ENCODE measurements at places on chromosomes 11 and 22. TPM values are rescaled to one million over a fixed set of nuclear protein-coding genes. Genes with fewer than 3 reads are reported as not detected.

The SCGB1D2 gene
- 1.6 TPM for total RNA-seq

The ANO1 gene
- 7.7 TPM for total RNA-seq

The DDX10 gene
- total RNA-seq = 11.7 TPM

The TMEM191B gene
- 0.74 TPM for total RNA-seq

GRCh38 chr11:46362156-46363030, 15.1 kb downstream of the DGKZ start:
- DNase-seq = peak; percentile 19

- no peak for DNase-seq
These were observed 14.5 kb downstream of the PHLDB1 start for GRCh38 chr11:118621784-118622375.

DNA sequence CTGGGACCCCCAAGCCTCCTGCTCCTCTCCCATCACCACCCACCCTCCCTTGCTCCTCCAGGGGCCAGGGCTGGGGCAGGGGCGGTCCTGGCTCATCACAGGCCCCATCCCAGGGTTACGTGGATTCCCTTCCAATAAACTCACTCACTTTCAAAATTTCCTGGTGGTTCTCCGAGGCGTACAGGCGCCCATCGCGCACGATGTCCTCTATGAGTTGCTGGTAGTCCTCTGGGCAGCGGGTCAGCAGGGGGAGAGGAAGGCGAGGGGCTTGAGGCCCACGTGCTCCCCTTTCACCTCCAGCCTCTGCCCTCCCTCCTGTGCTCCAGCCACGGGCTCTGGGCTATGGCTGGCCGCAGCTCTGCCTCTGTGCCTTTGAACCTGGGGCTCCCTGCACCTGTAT, 20.5 kb upstream of the TTLL12 start:
- no peak for DNase-seq

GRCh38 chr22:42397332-42398249, 34.6 kb downstream of the NFAM1 start:
- peak; percentile 31 for DNase-seq

DNA sequence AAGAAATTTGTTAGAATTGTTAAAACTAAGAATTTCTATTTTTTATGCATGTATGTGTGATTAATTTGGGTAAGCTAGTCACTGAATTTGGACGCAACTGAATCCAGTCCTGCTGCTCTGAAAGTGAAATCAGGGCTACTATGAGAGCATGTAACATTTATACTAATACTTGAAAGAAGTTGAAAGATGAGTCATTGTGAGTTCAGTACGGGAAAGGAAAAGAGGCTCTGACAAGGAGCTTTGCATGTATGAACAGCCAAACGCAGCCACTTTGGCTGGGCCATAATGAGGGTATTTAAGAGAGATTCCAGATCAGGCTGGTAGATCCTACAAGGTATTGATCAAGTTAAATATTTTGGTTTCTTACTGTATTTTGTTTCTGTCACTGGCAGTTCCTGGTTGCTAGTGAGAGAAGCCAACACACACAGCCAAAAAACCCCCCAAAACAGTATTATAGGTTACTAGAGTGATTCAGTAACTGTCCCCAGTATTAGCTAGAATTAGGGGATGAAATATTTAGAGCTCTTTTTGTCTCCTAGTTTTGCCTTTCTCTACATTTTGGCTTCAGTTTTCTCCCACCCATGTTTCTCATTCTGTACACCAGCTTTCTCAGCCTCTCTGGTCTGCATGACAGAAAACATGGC, 14.1 kb downstream of the AASDHPPT start:
- no peak for DNase-seq

DNA sequence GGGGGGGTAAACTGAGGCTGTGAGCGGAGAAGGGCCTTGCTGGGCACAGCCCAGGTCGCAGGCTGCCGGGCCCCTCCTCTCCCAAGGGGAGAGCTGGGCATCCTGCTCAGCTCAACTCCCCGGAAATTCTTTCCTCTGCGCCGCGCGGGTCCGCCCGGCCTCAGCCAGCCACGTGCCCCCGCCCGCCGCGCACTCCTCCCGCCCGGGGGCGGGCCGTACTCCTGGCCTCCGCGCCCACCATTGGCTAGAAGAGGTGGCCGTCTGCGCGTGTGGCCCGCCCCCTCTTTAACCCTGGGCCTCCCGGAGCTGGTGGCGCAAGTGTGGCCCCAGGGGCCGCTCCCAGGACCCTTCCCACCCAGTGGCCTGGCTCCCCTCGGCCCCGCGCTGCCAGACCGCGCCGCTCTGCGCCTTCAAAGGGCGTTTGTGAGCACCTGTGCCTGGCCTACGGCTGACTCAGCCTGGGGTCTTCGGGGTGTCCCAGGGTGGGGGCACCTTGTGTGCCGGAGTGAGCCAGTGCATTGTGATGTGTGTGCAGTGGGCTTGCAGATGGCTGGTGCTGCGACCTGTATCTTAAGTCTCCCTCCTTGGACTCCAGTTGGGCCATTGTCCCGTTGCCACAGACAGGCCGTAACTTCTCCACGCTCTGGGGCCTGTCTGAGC, 2.0 kb downstream of the MRGPRF start:
- DNase-seq = peak; percentile 72

DNA sequence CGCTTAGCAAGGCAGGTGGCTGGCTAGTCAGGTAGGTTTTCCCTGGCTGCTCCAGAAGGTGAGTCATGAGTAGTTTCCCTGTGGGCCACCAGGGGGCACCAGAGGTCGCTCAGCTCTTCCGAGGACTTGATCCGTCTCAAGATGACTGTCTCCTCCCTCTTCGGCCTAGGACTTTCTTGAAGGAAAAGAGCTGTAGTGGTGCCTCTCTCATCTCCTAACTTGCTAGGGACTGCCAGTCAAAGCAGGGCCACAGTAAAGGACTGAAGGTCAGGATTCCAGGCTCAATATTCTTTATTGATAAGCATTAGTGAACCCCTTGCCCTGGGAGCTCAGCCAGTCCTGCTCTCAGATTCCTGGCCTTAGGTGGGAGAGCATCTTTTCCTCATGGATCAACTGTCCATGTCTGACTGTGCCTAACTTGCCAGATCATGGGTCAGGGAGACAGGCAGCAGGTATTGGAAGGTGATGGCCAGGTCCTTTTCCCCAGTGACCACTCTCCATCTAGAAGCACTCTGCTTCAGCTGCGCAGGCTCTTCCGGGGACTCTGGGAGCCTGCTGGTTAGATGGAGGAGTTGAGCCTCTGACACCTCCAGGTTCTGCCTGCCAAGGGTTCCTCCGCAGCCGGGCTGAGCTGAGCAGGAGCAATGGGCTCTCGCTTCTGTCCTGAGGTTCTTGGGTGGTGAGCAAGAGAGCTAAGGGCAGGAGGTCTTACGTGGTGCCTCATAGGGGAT, 1.9 kb downstream of the POLD4 start:
- peak; percentile 55 for DNase-seq

- peak; percentile 10 for DNase-seq
These were observed 37.8 kb upstream of the GRAMD4 start for GRCh38 chr22:46582281-46582933.

DNA sequence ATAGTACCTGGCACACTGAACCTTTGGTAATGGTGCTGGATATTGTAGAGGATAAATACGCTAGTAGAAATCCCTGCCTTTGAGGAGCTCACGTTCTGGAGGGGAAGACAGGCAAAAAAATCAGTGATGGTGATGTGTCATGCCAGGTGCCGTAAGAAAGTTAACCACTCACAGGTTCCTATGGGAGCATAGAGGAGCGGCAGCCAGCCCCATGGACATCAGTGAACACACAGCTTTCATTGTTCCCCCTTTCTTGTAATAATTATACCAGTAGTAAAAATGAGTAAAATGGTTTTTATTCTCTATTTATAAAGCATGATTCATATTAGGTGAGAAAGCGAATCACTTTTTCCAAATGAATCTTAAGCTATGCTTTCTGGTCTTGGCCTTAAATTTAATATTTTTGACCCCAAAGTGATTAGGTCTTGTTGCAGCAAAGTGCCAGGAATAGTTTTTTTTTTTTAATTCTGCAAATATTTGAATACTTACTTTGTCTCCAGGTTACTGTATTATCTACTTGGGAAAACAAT, 57.9 kb downstream of the UVRAG start:
- no peak for DNase-seq

DNA sequence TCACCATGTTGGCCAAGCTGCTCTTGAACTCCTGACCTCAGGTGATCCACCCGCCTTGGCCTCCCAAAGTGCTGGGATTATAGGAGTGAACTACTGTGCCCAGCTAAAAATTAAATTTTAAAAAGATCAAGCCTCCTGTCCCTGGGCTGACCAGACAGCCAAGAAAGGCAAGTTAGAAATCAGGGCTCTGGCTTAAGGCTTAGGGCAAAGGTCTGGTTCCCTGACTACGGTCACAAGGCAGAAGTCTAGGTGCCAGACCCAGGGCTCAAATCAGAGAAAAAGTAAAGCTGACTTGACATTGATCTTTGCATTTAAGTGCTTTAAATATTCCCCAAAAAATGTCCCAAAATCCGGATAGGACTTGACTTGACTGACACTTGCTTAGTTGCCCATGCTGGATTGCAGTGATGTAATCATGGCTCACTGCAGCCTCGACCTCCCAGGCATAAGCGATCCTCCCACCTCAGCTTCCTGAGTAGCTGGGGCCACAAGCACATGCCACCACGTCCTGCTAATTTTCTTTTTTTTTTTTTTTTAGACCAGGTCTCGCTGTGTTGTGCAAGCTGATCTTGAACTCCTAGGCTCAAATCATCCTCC, 17.3 kb upstream of the CRKL start:
- no peak for DNase-seq
